ENCODE measurements at places on chromosomes 12 and 14.

GRCh38 chr12:124490584-124491305 is 76.7 kb downstream of the NCOR2 start:
- no peaks in the 10 kb centered on the region for H3K36me3 ChIP-seq
- no peak overlapping the region for H3K4me3 ChIP-seq
- peak; percentile 66 for DNase-seq
- no peak overlapping the region for H3K27ac ChIP-seq

DNA sequence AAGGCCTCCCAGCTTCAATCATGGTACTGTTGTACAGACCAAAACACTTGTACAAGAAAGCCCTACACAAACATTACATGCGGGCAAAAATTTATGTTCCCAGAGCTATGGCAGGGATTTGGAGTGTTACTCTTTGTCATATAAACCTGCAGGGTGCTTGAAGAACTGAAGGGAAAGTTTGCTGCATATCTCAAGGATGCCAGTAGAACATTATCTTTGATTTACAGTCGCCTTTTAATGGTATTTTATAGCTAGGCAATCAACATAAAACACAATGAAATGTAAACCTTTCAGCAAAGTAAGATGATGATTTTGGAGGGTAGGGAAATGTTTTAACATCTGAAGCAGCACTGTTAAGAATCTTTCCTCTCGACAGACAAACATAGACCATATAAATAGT is 305.6 kb downstream of the KCNH5 start:
- H3K27me3 ChIP-seq, result no peaks in the 10 kb centered on the region
- DNase-seq, result no peak
- H3K4me1 ChIP-seq, result no peaks in the 10 kb centered on the region
- H3K4me3 ChIP-seq, result no peak overlapping the region
- H3K36me3 ChIP-seq, result no peaks in the 10 kb centered on the region

DNA sequence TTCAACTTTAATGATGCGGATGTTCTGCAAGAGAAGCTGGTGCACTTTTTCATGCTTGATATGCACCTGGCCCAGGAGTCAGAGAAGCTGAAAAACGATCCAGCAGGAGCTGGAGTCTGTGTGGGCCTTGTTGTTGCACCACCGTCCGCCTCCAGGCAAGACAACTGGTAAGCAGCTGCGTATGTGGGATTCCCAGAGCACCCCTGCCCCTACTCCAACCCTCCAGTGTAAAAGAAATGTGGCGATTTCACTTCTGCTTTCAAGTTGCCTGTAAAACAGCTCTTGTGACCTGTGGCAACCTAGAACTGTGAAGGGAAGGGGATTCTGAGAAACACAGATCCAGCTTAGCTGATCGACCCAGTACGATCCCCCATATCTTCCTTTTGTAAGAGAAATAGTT is 154.1 kb upstream of the PELI2 start:
- H3K27ac ChIP-seq, result no peak overlapping the region
- no peak overlapping the region for H3K4me3 ChIP-seq
- no peaks in the 10 kb centered on the region for H3K36me3 ChIP-seq
- no peaks in the 10 kb centered on the region for H3K27me3 ChIP-seq
- no peak for DNase-seq

DNA sequence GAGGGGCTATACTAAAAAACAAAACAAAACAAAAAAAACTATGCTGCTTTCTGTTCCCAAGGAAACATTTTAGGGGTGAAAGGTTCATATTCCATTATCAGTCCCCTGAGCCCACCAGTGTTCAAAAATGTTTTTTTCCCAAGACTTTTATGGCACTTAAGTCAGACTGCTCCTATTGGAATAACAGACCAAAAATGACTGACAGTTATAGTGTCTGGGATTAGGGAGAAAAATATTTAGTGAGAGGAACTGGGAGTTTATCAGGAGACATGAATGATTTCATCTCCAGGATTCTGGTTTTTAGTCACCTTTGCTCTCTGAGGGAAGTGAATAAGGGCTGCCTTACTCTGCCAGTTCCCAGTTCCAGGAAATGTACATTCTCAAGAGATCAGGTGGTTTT is 68.0 kb downstream of the PDE3A start:
- no peak overlapping the region for H3K4me3 ChIP-seq
- peaks cover 2% of the 10 kb centered on the region for H3K4me1 ChIP-seq
- no peak for DNase-seq
- H3K27me3 ChIP-seq, result no peaks in the 10 kb centered on the region

- no peaks in the 10 kb centered on the region for H3K27me3 ChIP-seq
- H3K36me3 ChIP-seq, result no peaks in the 10 kb centered on the region
- H3K27ac ChIP-seq, result no peak overlapping the region
- H3K4me3 ChIP-seq, result peak overlapping the region; percentile 46
These were observed 754 bp downstream of the KRT18 start for GRCh38 chr12:52949413-52950331.

DNA sequence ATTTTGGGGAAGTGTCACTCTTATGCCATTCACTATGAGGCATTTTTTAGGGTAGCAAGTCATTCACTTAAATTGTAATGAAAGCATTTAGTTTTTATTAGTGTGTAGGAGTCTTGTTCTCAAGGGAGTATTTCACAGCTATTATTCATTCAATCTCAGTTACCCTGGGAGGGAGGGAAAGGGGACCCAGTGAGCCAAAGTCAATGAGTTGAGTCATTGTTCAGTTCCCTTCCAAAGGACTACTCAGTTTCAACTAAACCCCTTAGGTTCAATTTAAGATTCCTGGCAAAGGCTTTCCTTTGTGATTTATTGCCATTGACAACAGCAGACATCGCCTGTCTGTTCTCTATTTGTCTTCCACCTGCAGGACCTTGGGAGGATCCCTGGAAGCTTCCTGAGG is 29.3 kb upstream of the RASSF8 start:
- no peak for DNase-seq
- no peaks in the 10 kb centered on the region for H3K27me3 ChIP-seq

All from ovary (tissue), 10 donors.